ENCODE measurements at places on chromosomes 16 and 17.

- no peak for DNase-seq
These were observed 330.3 kb downstream of the SEC14L1 start for GRCh38 chr17:77470800-77471733.

- no peak for DNase-seq
These were observed 2.6 kb downstream of the ARHGAP17 start for GRCh38 chr16:25012525-25012991.

DNA sequence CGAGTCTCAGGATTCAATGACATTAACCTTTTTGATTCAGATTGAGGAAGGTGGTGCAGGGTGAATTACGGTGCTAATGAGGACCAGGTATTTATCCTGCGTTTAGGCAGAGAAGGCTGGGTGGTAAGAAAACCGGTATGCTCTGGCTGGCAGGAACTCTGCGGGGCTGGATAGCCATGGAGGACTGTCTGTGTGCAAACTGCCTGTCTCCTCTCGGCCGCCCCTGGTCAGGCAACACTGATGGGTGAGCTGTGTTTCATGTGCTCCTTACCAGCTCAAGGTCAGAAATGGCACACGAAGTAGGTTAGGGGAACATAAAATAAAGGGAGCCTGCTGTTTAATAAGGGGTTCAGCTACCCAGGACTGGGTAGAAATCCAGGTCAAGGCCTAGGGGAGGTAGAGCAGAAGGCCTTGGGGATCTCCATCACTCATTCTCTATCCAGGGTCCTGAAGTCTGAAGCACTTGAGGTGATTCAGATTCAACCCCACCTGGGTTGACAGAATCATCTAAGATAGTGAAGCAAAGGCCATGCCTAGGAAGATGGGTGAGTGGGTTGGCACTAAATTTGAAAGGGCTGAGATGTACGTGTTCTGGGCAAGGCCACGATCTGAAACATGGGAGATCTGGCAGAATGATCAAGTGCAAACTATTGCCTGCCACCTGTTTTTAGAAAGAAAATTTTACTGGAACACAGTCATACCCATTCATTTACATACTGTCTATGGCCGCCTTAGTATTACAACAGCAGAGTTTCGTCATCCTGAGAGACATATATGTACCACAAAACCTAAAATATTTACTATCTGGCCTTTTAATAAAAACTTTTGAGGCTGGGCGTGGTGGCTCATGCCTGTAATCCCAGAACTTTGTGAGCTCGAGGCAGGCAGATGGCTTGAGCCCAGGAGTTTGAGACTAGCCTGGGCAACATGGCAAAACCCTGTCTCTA is 292.5 kb downstream of the XYLT1 start:
- DNase-seq = no peak

DNA sequence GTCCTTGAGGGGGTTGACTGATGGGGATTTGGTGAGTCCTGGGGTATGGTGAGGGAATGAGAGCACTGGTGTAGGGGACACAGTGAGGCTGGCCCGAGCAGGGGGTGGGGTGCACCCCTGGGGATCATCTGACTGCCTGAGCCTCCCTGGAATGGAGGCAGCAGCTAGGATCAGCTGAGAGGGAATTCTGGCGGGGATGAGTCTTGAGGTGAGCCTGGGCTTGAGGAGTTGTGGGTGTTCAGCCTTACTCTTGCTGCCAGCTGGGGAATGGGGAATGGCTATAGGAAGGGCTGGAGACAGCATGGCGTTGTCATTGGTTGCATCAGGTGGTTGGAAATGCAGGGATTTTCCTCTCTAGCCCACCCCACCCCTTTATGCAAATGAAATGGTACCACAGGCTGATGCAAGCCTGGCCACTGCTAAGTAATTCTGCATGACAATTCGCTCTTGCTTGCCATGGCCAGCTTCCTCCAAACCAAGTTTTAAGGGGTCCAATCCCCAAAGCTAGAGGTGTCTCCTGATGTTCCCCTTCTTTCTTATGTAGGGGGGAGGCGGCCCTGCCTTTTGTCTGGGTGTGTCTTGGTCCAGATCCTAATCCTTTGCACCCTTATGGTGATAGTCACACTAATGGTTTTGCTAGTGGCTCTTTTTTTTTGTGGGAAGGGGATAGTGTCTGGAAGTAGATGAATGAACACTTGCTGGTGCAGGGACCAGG is 7.5 kb downstream of the NFE2L1 start:
- no peak for DNase-seq

GRCh38 chr17:46264456-46265198 is 30.3 kb upstream of the LRRC37A start:
- no peak for DNase-seq

- no peak for DNase-seq
These were observed 1.1 kb upstream of the GIT1 start for GRCh38 chr17:29590411-29591145.

DNA sequence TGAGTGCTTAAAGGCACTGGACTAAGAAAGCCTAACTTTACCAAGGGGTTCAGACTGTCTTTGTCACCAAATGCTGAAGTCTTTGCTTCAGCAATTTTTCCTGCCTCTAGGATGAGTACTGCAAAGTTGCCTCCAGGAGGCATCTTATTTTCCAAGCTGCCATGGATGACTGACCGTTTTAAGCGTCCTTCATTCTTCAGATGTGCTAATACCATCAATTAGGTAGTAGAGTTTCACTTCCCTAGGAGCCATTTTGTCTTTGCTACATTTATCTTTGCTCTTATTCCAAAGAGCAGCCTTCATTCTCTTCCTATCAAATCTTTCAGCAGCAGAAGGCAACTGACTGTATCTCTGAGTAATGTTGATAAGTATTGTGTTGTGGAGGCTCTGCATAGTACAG is 440.1 kb downstream of the CDH13 start:
- DNase-seq = no peak

- DNase-seq = no peak
These were observed 417.8 kb downstream of the CDH13 start for GRCh38 chr16:83044589-83044988.

DNA sequence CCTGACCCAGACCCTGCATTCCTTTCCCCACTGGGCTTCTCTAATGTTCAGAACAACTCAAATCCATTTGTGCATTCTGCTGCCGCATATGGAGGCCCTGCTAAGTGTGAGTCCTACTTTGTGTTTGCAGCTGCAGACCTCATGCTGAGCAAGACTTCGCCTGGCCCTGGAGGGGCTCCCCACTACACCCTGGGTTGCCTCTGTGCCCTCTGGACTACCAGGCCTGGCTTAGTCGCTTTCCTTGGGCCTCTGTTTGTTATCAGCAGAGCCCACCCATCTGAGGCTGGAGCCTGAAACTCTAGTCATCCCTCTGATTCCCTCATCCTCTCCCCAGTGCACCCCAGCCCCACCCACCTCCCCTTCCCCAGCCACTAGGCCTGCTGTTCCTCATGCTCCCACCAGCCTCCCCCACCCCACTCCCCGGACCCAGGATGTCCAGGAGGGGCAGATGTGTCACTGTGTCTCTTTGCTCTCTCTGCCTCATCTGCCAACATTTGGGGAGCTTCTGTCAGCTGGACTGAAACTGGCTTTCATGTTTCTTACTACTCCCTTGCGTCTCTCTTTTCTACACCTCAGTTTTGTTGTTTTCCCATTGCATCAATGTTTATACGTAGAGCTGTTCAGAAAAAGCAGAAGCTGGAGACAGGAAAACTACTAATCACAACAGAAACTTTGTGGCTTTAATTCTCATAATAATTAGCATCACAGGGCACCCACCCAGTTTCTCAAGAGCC is 17.9 kb upstream of the CD300E start:
- DNase-seq = no peak

- no peak for DNase-seq
These were observed 12.7 kb upstream of the DOC2B start for GRCh38 chr17:193841-194806.

GRCh38 chr17:17999364-18000029 is 26.8 kb downstream of the DRC3 start:
- no peak for DNase-seq

DNA sequence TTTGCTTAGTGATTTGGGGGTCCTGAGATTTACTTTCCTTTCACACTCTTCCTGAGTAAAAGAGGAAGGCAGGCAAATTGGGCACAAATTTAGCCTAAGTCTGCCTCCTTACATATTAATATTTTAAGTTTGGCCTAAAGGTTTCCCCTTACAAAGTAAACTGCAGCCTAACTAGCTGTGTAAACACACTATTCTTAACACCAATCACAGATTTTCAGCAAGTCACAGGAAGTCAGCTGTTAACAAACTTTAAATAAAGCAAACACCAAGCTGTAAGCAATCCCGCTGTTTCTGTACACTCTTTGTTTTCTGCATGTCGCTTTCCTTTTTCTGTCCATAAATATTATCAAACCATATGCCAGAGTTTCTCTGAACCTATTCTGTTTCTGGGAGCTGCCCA is 45.1 kb upstream of the ABCC11 start:
- no peak for DNase-seq

DNA sequence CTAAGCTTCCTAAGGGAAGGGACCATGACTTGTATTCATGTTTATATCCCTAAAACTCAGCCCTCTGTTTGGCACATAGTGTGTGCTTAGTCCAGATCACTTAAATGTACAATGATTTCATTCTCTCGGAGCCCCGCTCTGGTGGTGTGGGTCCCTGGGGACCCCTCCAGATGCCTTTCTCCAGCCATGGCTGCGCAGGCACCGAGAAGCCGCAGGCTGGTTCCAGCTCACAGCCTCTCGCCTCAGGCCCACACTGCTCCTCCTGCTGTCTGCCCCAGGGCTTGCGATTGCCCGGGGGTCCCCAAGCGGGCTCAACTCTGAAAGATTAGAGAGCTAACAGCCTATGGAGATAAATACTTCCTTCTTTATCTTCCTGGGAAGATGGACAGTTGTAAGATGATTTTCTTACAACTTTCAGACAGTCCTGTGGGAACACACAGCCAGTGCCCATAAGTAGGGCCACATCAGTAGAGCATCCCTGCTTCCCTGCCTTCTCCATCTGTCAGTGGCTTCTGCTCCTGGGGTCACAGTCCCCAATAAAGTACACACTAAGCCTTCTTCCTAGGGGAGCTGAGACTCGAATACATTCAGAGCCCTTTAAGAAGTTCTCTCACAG is 66.2 kb downstream of the CENPV start:
- DNase-seq = no peak

GRCh38 chr16:29912087-29912486 is 11.8 kb downstream of the ASPHD1 start:
- DNase-seq = no peak

- DNase-seq = no peak
These were observed 75.4 kb downstream of the YPEL2 start for GRCh38 chr17:59406808-59407381.

GRCh38 chr16:30511509-30511908 is 14.9 kb downstream of the ZNF768 start:
- no peak for DNase-seq

DNA sequence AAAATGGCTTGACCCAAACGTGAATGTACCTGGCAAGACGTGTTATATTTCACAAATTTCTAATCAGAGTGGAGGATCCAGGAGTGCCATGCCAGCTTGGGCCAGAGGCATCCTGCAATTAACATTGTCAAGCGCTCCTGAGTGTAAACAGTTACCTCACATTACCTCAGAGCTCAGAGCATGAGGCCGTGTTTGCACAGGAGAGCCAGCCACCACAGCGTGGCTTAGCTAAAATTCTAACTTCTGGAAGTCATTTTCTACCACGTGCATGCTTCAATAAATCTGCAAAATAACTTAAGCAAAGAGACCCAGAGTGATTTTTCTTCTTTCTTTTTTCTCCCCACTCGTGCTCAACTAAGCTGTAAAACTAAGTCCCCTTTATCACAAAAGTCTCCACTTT is 769.0 kb downstream of the KCNJ2 start:
- DNase-seq = no peak

DNA sequence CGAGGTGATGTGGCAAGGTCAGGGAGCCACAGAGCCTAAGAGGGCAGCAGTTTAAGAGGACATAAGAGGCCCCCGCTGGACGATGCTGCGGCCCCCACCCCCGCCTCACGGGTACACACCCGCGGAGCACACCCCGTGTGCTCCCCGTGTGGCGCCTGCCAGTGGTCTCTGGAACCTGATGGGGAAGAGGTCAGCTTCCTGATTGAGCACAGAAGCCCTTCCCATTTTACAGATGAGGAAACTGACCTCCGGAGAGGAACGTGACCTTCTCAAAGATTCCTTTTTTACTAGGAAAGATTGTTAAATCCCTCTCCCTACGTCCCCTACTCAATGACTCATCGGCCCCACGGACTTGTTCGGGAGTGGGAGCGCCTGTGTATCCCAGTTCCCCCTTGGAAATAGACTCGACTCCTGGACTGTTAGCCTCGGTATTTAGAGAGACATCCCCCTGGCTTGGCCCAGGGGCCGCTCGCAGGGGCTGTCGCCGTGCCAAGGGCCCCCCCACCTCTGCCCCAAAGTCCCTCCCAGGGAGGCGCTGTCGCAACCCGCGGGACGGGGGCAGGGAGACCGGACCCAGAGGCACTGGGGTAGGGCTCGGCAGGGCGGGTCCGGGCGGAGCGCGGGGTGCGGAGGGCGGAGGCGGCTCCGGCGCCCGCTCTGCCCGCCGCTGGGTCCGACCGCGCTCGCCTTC is at the start of gene ABCC3:
Gene ABCC3, plus strand, starts transcription at position 658 of the 691 bp plus-strand sequence. CDS start 56 bp downstream, outside the sequence.
- no peak for DNase-seq

DNA sequence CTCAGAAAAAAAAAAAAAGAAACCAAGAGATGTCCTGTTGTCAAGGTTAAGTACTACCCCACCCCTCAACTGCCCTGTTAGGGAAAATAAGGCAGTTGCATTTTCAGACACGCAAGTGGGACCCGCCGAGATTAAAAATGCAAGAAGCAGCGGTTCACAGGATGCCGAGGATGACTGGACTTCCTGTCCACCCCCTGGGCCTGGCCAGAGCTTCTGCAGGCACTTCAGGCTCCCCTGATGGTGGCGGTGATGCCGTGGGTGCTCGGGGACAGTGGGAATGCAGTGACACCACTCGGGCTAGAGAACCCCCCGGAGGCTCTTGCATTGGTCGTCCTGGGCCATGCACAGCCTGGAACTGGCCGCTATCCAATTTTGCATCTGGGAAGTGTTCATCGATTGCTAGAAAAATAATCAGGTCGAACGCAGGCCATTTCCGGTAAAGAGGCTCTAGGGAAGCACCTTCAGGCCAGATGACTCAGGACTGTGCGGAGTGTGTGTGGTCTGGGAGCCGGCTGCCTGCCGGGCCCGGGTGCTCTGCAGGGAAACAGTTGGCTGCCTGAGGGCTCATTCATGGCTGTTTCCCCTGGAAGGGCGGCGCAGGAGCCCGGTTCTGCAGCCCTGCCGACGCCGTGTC is 13.4 kb upstream of the CRISPLD2 start:
- DNase-seq = no peak

- no peak for DNase-seq
These were observed 1014.4 kb upstream of the GOT2 start for GRCh38 chr16:59748531-59748930.

DNA sequence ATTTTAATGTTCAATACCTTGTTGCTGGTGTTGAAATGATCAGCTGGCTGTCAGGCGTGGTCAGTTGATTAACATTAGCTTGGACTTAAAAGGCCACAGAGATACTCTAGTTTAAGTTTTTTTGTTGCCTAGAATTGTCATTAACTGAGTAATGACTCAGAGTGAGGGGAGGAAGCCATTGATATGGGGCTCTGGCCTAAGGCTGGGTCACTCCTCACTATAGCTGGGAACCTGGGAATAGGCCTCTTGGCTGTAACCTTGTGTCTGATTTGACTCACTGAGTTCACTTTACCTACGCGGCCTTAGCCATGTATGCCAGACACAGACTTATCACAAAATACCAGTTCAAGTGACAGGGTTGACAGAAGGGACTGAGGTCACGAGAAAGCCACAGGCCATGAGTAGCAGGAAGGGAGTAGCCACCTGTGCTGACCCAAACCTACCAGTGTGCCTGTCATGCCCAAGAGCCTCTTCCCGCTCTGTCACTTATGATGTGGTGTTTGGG is 37.9 kb upstream of the ADCY7 start:
- no peak for DNase-seq
